ENCODE measurements at places on chromosomes 3 and 15.

DNA sequence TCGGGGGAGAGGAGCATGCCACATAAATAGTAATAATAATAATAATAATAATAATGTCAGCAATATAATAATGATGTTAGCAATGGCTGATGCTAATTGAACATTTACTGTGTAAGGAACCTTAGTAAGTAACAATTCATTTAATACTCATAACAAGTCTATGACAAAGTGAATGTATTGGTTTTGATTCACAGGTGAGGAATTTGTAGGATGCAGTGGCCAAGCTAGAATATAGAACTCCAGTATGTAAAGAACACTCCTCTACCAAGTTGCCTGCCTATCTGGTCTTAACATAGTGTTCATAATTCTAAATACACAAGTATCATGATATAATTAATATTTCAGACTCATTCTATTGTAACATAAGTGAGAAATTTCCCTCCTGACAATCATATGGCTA lies 1016.5 kb downstream of the ROBO1 start:
- no peak for DNase-seq

DNA sequence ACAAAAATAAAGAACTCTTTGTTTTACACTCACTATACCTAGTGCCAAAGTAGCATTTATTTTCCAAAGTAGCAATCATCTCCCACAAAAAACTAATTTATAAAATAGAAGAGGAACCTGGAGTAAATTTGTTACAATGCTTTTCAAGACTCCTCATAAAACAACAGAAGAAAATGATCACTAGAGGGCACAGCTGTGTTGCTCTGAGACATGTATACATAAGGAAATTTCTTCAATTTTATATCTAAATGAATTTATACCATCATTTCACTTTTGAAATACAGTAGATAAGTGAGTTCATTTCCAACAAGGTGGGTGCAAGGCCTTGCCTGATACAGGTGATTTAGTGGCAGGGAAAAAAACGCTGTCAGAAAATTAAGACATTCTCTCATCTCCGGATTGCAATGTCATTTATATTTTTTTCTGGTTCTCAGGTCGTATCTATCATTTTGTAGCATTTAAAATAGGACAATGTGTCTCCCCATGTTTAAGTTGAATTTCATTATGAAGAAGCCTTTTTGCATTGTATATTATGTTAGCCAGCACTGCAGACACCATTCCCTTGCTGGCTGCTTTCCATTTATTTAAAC lies 25.3 kb upstream of the ARHGEF26 start:
- DNase-seq, result no peak

DNA sequence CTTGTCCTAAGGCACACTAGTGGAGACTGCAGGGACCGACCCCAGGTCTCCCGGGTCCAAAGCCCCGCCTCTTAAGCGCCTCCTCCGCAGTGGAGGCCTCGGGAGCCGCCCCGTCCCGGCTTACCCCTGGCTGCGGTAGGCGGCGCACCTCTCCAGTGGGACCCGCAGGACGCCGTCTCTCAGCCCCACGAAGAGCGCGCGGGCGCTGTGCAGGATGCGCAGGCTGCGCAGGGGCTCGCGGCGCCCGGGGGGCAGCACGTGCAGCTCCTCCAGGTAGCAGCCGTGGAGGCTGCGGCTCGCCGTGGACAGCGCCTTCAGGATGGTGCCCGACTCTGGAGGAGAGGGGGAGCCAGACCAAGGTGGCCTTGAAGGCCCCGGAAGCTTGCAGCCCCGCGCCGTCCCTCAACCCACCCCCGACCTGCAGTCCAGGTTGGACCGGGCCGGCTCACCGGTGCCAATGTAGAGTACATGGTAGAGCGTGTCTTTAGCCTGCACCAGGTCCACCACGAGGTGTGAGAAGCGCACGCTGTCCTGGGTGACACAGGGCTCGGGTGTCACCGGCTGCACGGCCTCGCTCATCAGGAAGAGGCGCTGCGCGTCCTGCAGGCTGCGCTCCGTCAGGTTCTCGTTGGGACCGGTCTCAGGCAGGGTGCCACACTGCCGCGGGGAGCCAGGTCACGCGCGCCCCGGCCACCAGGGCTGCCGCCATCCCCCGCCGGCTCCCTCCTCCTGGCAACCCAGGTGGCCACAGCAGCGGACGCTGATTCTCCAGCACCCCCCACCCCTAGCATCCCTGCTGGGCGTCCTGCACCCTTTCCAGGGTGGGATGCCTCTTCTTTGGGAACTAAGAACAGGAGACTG lies 105.5 kb downstream of the SEMA5B start:
- DNase-seq, result no peak

GRCh38 chr15:67794832-67795574 lies 30.3 kb upstream of the SKOR1 start:
- DNase-seq, result no peak

DNA sequence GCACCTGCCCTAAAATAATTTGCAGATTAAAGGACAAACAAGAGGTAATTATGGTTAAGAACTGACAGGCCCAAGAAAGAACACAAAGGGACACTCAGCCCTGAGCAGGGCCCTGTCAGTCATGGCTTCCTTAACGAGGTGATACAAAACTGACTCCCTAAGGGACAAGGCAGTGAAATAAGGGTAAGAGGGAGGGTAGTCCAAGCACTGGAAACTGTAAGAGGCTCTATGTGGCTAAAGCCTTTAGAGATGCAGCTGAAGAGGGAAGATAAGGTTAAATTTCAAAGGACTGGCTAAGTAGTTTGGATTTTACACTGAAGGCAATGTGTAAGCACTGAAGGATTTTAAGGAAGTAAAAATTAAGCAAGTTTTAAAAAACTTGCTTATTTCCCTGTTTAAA lies 3.9 kb downstream of the ATR start:
- DNase-seq, result no peak

GRCh38 chr3:179175358-179175757 lies 27.2 kb downstream of the PIK3CA start:
- no peak for DNase-seq

DNA sequence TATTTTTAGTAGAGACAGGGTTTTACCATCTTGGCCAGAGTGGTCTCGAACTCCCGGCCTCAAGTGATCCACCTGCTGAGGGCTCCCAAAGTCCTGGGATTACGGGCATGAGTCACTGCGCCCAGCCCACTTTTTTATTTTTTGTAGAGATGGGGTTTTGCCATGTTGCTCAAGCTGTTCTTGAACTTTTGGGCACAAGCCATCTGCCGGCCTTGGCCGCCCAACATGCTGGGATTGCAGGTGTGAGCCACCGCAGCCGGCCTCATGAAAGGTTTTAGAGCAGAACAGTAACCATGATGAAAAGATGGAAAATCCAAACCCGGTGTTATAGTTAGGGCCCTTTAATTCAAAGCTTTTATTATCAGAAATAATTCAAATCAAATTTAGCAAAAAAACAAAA lies 15.6 kb upstream of the MB21D2 start:
- DNase-seq, result no peak

DNA sequence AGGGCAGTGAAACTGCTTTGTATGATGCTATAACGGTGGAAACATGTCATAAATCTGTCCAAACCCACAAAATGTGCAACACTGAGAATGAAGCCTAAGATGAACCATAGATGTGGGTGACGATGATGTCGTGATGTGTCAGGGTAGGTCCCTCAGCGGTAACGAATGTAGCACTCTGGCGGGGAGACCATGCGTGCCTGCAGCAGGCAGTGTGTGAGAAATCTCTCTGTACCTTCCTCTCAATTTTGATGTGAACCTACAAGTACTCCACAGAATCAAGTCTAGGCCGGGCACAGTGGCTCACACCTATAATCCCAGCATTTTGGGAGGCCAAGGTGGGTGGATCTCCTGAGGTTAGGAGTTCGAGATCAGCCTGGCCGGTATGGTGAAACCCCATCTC lies 268.2 kb upstream of the LYSMD4 start:
- DNase-seq, result no peak

DNA sequence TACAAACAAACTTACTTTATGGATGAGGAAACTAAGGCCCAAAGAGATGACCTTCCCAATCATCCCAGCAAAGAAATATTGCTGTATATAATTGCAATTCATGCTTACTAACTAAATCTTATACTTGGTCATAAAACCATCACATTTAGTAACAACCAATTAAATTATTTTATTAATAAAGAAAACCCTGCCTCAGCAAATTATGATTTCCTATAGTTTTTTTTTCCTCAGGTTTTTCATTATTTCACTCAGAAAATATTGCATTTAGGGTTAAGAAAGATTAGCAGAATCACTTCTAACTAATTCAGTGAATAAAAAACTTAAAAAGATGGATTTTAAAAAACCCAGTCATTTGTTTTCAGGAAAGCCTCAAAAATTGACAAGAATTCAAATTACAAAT lies 86.5 kb upstream of the GADL1 start:
- DNase-seq, result no peak

DNA sequence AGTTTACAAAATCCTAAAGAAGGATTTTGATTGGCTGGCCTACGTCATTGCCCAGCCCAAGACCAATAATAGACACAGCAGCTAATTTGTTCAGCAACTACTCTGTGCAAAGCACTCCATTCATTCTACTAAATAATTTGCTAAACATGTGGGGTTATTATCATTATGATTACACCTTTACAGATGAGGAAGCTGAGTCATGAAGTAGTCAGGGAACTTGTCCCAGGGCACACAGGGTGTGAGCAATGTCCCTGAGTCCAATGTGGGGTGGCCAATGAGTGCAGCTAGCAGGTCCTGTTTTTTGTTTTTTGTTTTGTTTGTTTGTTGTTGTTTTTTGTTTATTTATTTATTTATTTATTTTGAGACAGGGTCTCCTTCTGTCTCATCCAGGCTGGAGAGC lies 183.6 kb downstream of the ABHD5 start:
- no peak for DNase-seq

DNA sequence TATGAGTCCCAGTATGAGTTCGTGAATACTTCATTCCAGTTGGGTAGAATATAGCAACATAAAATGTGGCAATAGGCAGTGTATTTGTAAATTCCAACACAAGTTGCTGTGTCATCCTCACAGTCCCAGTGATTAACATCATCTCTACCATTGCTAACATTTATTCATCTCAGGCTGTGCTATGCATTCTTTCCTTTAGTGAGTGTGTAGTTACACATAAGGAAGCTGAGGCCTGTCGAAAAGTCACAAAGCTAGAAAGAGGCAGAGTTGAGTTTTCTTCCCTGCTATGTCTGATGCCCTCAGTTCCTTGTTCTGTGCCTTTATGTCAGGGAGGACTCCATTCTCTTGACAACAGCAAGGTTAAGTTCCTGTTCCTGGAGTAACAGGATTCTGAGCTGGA lies 96.4 kb downstream of the FNDC3B start:
- no peak for DNase-seq

- no peak for DNase-seq
Observed at GRCh38 chr15:38589502-38589901, 24.9 kb upstream of the RASGRP1 start.

DNA sequence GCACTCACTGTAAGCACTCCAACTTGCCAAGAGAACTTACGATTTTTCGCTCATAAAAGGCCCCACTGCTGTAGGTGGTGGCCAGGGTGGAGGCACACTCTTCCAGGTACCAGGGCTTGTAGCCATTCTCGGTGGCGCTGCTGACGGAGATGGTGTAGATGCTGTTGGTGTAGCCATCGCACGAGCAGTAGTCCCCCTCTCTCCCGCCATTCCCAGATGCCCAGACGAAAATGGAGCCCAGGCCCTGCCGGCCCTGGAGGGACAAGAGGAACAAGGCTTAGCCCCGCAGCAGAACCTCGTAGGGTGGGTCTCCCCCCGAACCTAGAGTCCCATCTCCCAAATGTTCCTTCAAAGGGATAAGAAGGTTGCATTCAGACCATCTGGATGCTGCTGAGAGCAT lies 96.3 kb downstream of the PCSK6 start:
- no peak for DNase-seq

GRCh38 chr3:5699811-5700210 lies 512.3 kb downstream of the EDEM1 start:
- DNase-seq, result no peak

- DNase-seq, result no peak
Observed at GRCh38 chr15:89749951-89750559, 994 bp downstream of the MESP1 start.

- DNase-seq, result no peak
Observed at GRCh38 chr3:82707035-82707434, 945.6 kb upstream of the GBE1 start.

DNA sequence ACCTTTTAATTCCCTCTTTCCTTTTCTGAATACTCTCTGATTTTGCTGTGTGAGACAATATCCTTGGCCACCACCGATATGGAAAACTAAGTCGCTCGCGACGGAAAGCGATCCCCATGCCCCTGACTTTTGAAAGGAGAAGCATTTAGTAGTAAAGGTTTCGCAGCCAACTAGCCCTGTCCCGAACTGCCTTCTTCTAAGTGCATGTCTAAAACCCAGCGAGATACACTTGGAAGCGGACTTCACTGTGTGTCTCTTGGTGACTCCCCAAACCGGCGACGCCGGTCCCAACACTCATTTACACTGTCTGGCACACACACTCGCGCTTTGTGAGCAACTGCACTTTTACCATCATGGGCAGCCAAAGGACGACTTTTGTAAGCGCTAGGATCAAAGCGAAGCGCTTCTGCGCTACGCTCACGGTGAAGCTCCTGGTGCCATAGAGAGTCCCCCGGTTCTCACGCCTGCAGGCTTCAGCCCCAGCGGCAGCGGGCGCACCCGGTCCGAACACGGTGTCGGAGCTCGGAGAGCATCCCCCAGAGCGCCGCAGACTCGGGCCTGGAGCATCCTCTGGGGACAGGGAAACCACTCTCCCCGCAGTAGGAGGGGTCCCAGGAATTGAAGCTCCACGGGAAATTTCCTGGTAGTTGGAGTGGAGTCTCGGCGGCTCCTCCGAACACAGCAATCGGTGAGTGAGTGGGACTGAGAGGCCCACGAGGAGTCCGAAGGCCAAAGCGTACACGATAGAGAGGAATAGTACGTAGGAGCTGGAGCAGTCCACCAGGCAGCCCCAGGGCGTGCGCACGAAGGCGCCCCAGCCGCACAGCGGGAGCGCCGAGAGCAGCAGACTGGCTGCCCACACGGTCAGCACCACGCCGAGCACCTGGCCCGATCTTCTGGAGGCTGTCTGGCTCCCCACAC lies 1.4 kb downstream of the GPR149 start:
- DNase-seq, result no peak

- no peak for DNase-seq
Observed at GRCh38 chr15:49085696-49086459, 39.6 kb upstream of the SECISBP2L start.

- DNase-seq, result no peak
Observed at GRCh38 chr3:177946936-177947335, 589.3 kb upstream of the KCNMB2 start.

DNA sequence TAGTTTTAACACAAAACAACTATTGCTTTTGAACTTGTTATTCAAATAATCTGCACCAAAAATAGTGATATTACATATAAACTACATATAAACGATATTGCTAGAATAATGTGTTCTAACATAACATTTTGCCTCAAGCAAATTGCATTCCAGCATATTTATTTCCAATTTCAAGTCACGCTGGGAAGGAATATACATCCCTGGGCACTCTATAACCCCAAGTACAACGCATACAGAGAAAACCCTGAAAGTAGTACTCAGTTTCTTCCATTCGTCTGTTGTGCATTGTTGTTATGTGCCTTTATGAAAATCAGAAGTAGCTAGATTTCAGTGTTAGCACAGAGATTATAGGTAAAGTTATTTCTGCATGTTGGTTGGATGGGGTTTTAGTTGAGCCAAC lies 251.5 kb downstream of the TUSC7 start:
- no peak for DNase-seq

All from activated CD8-positive, alpha-beta memory T cell treated with anti-CD3 and anti-CD28 coated beads, Interleukin-2, amount 50 U/mL, for 4 hours (primary cell).